Stomach (tissue), 19 donors: ENCODE measurements at places on chromosomes 4 and X.
A peak's percentile ranks its signal among the peaks of the same experiment; 100 is the strongest.

GRCh38 chrX:149223854-149224253 is 281.3 kb downstream of the IDS start:
- H3K4me1 ChIP-seq = no peaks in the 10 kb centered on the region
- H3K4me3 ChIP-seq = no peak overlapping the region
- H3K27ac ChIP-seq = no peak overlapping the region
- H3K27me3 ChIP-seq = no peaks in the 10 kb centered on the region
- H3K36me3 ChIP-seq = no peaks in the 10 kb centered on the region
- no peak for DNase-seq

GRCh38 chrX:40100141-40100536 is 2.4 kb upstream of the BCOR start:
- H3K4me1 ChIP-seq = peaks cover 9% of the 10 kb centered on the region
- peak; percentile 60 for DNase-seq
- H3K27me3 ChIP-seq = peaks cover 12% of the 10 kb centered on the region

GRCh38 chr4:7655511-7656243 is 220.9 kb upstream of the PSAPL1 start:
- no peak for DNase-seq
- no peak overlapping the region for H3K4me3 ChIP-seq
- H3K27me3 ChIP-seq = no peaks in the 10 kb centered on the region
- no peak overlapping the region for H3K27ac ChIP-seq

DNA sequence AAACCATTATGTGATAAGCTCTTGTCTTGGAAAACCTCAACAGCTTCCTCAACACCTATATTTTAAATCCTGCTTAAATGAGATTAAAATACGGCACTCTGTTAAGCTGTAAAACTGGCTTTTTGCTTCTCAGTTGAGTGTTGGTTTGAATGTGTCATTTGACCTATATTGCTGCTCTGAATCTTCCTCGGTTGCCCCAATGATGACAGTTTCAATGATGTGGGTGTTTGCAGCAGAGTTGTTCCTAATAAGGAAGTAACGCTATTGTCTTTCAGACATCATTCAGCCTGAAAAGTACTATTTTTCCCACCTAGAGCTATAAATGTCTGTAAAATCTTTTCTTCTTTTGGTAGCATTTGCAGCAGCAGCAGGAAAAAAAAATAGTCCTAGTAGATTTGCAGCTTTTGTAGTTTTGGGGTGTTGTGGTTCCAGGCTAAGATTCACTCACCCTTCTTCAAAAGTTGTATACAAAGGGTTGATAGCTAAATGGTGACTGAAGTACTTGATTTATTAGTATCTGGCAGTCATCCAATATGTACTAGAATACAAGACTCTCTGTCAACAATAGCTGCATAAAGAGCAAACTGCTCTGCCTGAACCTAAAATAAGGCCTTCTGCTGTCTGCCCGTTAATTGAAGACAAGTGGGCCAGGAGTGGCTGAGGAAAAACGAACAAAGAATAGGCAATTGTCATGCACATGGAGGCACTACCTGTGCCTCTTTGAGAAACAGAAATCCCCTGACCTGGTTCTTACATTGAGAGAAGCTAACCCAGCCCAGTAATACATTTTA is 333.1 kb downstream of the IL1RAPL1 start:
- no peaks in the 10 kb centered on the region for H3K36me3 ChIP-seq
- no peaks in the 10 kb centered on the region for H3K4me1 ChIP-seq
- H3K27ac ChIP-seq = no peak overlapping the region
- no peaks in the 10 kb centered on the region for H3K27me3 ChIP-seq
- H3K4me3 ChIP-seq = no peak overlapping the region

- no peak overlapping the region for H3K27ac ChIP-seq
- H3K27me3 ChIP-seq = no peaks in the 10 kb centered on the region
- H3K4me1 ChIP-seq = no peaks in the 10 kb centered on the region
Observed at GRCh38 chr4:33425936-33426335, 2705.8 kb downstream of the PCDH7 start.

- H3K4me3 ChIP-seq = no peak overlapping the region
- H3K27me3 ChIP-seq = no peaks in the 10 kb centered on the region
- no peaks in the 10 kb centered on the region for H3K36me3 ChIP-seq
Observed at GRCh38 chrX:4173743-4174142, 460.3 kb upstream of the PRKX start.

- DNase-seq = no peak
- peaks cover 15% of the 10 kb centered on the region for H3K36me3 ChIP-seq
- H3K4me3 ChIP-seq = peak overlapping the region; percentile 44
- H3K4me1 ChIP-seq = peaks cover 15% of the 10 kb centered on the region
Observed at GRCh38 chr4:168878623-168879022, 131.4 kb downstream of the CBR4 start.

GRCh38 chrX:124540474-124540873 is 194.1 kb downstream of the SH2D1A start:
- H3K4me3 ChIP-seq = no peak overlapping the region
- no peaks in the 10 kb centered on the region for H3K4me1 ChIP-seq
- H3K36me3 ChIP-seq = no peaks in the 10 kb centered on the region
- no peak overlapping the region for H3K27ac ChIP-seq

GRCh38 chr4:169070071-169070894 is 60.2 kb upstream of the CBR4 start:
- no peaks in the 10 kb centered on the region for H3K36me3 ChIP-seq
- no peak overlapping the region for H3K4me3 ChIP-seq
- H3K27me3 ChIP-seq = no peaks in the 10 kb centered on the region

GRCh38 chr4:102390438-102390837 is 45.2 kb upstream of the SLC39A8 start:
- no peak overlapping the region for H3K4me3 ChIP-seq
- H3K27ac ChIP-seq = no peak overlapping the region
- DNase-seq = peak; percentile 3
- no peaks in the 10 kb centered on the region for H3K4me1 ChIP-seq
- H3K27me3 ChIP-seq = no peaks in the 10 kb centered on the region
- H3K36me3 ChIP-seq = no peaks in the 10 kb centered on the region

- H3K27me3 ChIP-seq = no peaks in the 10 kb centered on the region
- H3K4me3 ChIP-seq = no peak overlapping the region
- H3K27ac ChIP-seq = no peak overlapping the region
- no peak for DNase-seq
- H3K4me1 ChIP-seq = no peaks in the 10 kb centered on the region
Observed at GRCh38 chr4:32645653-32646052, 1925.5 kb downstream of the PCDH7 start.

GRCh38 chr4:29278585-29278984 is 1441.6 kb upstream of the PCDH7 start:
- H3K27ac ChIP-seq = no peak overlapping the region
- no peak overlapping the region for H3K4me3 ChIP-seq
- no peaks in the 10 kb centered on the region for H3K4me1 ChIP-seq
- DNase-seq = no peak
- no peaks in the 10 kb centered on the region for H3K36me3 ChIP-seq

GRCh38 chrX:23246001-23246400 is 88.6 kb upstream of the PTCHD1 start:
- no peaks in the 10 kb centered on the region for H3K36me3 ChIP-seq
- DNase-seq = no peak
- no peak overlapping the region for H3K4me3 ChIP-seq
- H3K4me1 ChIP-seq = no peaks in the 10 kb centered on the region
- H3K27me3 ChIP-seq = no peaks in the 10 kb centered on the region

DNA sequence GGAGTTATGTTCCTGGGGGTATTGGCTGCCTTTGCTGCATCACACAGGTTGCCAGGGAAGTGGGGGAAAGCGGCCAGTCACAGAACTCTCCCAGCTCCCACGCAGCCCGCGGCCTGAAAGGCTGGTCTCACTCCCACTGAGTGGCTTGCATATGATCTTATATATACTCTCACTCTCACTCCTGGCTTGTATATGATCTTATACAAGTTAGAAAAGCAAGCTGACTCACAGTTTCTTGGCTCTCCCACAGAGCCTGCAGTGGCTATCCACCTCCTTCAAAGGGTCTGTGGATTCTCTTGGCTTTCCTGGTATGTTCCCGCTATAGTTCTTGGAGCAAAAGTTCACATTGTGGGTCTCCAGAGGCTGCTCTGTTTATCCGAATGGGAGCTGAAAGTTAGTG is 833.5 kb upstream of the GALNTL6 start:
- no peaks in the 10 kb centered on the region for H3K36me3 ChIP-seq
- H3K27me3 ChIP-seq = no peaks in the 10 kb centered on the region
- no peaks in the 10 kb centered on the region for H3K4me1 ChIP-seq
- H3K4me3 ChIP-seq = no peak overlapping the region
- H3K27ac ChIP-seq = no peak overlapping the region
- no peak for DNase-seq

DNA sequence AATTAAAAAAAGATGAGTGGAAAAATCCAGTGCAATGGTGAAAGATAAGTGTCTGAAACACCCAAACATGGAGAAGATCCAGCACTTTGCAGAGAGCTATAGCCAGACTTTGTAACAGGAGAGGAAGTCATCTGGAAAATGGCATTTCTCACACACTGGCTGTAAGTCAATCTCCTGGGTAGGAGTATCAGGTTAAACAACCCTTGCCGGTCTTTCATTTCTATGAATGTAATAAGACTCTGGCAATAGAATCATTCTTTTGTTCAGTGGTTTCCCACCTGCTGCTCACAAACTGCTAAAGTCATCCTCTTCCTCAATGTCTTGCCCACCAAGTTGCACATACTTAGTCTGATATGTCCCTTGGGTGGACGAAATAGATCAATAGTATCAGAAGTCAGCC is 94.0 kb upstream of the ATP8A1 start:
- no peaks in the 10 kb centered on the region for H3K36me3 ChIP-seq
- H3K27ac ChIP-seq = no peak overlapping the region
- H3K4me3 ChIP-seq = no peak overlapping the region
- H3K4me1 ChIP-seq = no peaks in the 10 kb centered on the region
- no peaks in the 10 kb centered on the region for H3K27me3 ChIP-seq

- H3K4me3 ChIP-seq = peak overlapping the region; percentile 25
- no peak overlapping the region for H3K27ac ChIP-seq
- no peaks in the 10 kb centered on the region for H3K36me3 ChIP-seq
- no peaks in the 10 kb centered on the region for H3K4me1 ChIP-seq
- DNase-seq = peak; percentile 70
Observed at GRCh38 chr4:72701987-72702819, 133.2 kb upstream of the ADAMTS3 start.

GRCh38 chrX:74540635-74541249 is 73.7 kb downstream of the RLIM start:
- H3K27me3 ChIP-seq = no peaks in the 10 kb centered on the region
- no peak overlapping the region for H3K27ac ChIP-seq
- DNase-seq = no peak
- no peaks in the 10 kb centered on the region for H3K36me3 ChIP-seq

DNA sequence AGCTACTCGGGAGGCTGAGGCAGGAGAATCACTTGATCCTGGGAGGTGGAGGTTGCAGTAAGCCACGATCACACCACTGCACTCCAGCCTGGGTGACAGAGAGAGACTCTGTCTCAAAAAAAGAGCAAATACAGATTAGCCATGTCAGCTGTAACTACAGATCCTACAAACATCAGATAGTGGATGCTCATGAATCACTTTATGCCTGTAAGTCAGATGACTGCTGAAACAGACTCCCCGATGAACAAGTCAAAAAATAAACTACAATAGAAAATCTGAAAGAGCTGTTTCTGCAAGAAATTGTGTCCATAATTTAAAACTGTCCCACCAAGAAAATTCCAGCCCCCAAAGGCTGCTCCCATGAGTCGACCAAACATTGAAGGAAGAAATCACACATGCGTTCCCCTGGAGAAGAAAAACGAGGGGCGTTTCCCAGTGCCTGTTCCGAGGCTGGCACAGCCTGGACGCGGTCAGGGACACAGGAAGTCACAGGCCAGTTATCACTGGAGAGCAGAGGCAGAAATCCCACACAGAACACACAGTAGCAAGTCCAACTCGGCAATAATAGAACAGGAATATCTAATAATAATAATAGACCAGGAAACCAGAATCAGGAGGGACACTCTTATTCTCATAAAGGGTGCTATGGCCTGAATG is 30.0 kb upstream of the GTPBP6 start:
- no peaks in the 10 kb centered on the region for H3K27me3 ChIP-seq
- H3K36me3 ChIP-seq = no peaks in the 10 kb centered on the region
- no peaks in the 10 kb centered on the region for H3K4me1 ChIP-seq
- DNase-seq = no peak
- no peak overlapping the region for H3K4me3 ChIP-seq

GRCh38 chr4:182697094-182697493 is 220.1 kb downstream of the DCTD start:
- H3K27me3 ChIP-seq = no peaks in the 10 kb centered on the region
- no peaks in the 10 kb centered on the region for H3K36me3 ChIP-seq
- no peak overlapping the region for H3K27ac ChIP-seq
- DNase-seq = no peak
- H3K4me1 ChIP-seq = no peaks in the 10 kb centered on the region

- H3K27me3 ChIP-seq = no peaks in the 10 kb centered on the region
- H3K4me3 ChIP-seq = no peak overlapping the region
- H3K36me3 ChIP-seq = peaks cover 3% of the 10 kb centered on the region
- no peak for DNase-seq
Observed at GRCh38 chr4:67727124-67727850, 26.3 kb upstream of the UBA6 start.

- no peaks in the 10 kb centered on the region for H3K36me3 ChIP-seq
- H3K4me1 ChIP-seq = no peaks in the 10 kb centered on the region
- no peak overlapping the region for H3K4me3 ChIP-seq
- H3K27me3 ChIP-seq = no peaks in the 10 kb centered on the region
Observed at GRCh38 chr4:55018978-55019377, 106.4 kb downstream of the KDR start.

GRCh38 chr4:65646136-65646535 is 24.2 kb downstream of the EPHA5 start:
- no peak for DNase-seq
- no peaks in the 10 kb centered on the region for H3K27me3 ChIP-seq
- H3K27ac ChIP-seq = no peak overlapping the region
- no peaks in the 10 kb centered on the region for H3K4me1 ChIP-seq

- H3K27ac ChIP-seq = no peak overlapping the region
- H3K4me3 ChIP-seq = no peak overlapping the region
- no peaks in the 10 kb centered on the region for H3K36me3 ChIP-seq
- H3K4me1 ChIP-seq = no peaks in the 10 kb centered on the region
- no peaks in the 10 kb centered on the region for H3K27me3 ChIP-seq
Observed at GRCh38 chr4:145348291-145348690, 133.4 kb upstream of the SMAD1 start.

DNA sequence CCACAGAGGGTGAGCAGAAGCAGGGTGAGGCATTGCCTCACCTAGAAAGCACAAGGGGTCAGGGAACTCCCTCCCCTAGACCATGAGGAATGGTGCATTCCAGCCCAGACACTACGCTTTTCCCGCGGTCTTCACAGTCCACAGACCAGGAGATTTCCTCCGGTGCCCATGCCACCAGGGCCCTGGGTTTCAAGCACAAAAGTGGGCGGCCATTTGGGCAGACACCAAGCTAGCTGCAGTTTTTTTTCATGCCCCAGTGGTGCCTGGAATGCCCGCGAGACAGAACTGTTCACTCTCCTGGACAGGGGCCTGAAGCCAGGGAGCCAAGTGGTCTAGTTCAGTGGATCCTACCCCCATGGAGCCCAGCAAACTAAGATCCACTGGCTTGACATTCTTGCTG is 12.8 kb downstream of the NAP1L3 start:
- H3K4me1 ChIP-seq = no peaks in the 10 kb centered on the region
- H3K4me3 ChIP-seq = no peak overlapping the region

- H3K27ac ChIP-seq = no peak overlapping the region
- no peak overlapping the region for H3K4me3 ChIP-seq
- no peaks in the 10 kb centered on the region for H3K4me1 ChIP-seq
- no peaks in the 10 kb centered on the region for H3K36me3 ChIP-seq
Observed at GRCh38 chrX:38515291-38515690, 46.1 kb upstream of the TSPAN7 start.
